ENCODE measurements at places on chromosomes 5 and 9.

DNA sequence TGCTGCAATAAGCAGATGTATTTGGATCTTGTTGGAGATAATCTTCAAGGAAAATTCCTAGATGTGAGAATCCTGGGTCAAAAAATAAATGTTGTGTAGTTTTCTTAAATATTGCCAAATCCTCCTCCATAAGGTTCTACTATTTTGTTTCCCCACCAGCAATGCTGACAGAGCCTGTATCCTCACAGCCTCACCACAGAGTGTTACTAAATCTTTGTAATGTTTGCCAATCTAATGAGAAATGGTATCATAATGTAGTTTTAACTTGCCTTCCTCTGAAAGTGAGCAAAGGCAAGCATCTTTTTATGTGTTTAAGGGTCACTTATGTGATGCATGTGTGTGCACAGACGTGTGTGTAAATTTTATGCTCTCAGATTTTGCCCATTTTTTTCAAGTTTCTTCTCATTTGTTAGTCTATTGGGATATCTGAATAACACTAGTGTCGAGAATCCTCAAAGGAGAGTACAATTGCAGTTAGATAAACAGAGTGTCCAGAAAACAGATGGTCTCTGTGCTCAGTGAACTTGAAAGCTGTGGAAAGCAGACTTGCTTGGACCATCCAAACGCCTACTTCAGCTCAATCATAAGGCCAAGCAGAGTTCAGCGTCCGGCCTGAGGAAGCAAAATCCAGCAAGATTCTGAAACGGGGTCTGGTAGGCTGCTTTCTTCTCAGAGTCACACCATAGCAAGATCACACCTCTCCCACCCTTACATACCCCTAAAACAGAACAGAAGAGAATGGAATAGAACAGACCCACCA is 35.7 kb upstream of the UGT3A1 start:
- DNase-seq, result no peak

GRCh38 chr5:180605554-180606214 is 14.4 kb upstream of the SCGB3A1 start:
- no peak for DNase-seq

DNA sequence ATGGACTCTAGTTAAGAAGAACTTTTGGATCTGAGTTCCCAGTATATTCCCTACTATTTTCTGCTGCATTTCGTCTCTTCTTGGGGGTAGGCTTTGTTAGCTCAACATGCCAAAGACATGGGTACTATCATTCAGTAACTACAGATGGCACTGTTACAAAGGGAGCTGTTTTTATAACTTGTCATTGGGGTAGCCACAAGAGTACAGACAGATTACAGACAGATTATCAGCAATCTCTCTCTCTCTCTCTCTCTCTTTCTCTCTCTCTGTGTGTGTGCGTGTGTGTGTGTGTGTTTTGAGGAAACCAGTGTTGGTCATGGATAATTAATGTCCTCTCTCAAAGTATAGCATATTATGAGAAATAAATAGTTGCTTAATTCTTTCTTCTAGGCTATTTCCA is 116.1 kb downstream of the WDR70 start:
- peak; percentile 25 for DNase-seq

GRCh38 chr5:137808503-137809135 is 54.5 kb upstream of the HNRNPA0 start:
- no peak for DNase-seq

GRCh38 chr5:9370256-9370655 is 175.6 kb downstream of the SEMA5A start:
- no peak for DNase-seq
